ENCODE measurements at places on chromosomes 16 and 17.

GRCh38 chr17:80855948-80856862, 135.4 kb upstream of the CHMP6 start:
- DNase-seq, result no peak

GRCh38 chr16:26787924-26788323, 278.8 kb upstream of the C16orf82 start:
- no peak for DNase-seq

DNA sequence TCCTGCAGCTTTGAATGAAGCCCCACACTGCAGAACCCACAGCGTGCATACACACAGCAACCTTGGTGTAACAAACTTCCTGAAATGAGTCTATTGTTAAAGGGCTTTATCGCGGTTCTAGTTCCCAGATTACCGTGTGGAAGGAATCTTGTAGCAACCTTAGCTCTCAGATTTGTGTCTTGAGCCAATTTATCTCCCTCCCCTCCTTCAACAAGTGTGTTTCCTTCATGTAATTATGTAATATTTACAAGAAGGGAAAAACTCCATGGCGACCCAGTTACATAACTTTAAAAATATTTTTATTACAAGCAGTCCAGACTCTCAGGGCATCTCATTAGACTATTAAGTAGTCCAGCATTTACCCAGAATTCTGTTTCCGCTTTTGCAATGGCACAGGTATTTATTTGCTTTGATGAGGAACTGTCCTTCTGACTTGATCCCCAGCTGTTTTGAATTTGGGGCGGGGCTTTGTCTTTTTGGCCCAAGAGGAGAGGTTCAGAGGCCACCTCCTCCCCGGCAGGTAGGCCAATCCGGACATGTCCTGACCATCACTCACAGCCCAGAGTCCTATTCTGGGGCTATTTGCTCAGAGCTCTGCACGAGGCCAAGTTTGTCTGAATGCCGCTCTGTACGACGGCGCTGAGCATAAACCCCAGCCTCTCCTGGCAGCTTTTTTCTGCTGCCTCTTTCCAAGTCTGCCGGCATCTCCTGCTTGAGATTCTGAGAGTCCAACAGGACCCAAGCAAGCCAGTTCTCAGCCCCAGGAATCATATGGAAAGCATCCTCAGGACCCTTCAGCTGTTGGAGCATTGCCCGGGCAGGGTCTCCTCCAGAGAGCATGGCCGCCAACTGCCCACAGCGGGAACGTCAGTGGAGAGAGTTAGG, 35.6 kb downstream of the CLEC16A start:
- DNase-seq, result no peak

DNA sequence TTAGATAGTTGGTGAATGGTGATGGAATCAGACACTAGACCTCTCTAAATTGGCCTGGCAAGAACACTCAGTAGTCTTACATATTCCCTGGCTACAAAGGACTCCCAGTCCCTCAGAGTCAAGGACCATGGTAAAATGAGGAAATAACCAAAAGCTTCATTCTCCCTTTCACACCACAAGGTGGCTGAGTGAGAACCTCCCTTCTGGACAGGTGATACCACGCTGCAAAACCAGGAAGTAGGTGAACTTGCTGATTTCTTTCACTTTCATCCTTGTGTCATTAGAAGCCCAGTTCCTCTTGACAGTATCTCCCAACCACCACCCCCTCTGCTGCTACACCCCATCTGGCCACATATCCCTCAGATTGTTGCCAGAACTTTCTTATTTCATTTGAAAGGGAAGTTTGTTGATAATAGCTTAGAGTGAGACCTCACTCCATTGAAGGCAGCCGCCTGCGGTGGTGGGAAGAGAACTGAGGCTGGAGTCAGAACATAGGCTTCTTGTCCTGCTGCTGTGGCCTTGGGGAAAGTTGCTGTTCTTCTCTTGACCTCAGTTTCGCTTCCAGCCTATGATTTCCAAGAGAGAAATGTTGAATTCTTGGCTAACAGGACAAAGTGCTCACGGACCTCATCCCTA, 290.6 kb upstream of the CCL2 start:
- DNase-seq, result peak; percentile 26

- DNase-seq, result no peak
Observed at GRCh38 chr17:57393368-57393767, 137.0 kb downstream of the MSI2 start.

DNA sequence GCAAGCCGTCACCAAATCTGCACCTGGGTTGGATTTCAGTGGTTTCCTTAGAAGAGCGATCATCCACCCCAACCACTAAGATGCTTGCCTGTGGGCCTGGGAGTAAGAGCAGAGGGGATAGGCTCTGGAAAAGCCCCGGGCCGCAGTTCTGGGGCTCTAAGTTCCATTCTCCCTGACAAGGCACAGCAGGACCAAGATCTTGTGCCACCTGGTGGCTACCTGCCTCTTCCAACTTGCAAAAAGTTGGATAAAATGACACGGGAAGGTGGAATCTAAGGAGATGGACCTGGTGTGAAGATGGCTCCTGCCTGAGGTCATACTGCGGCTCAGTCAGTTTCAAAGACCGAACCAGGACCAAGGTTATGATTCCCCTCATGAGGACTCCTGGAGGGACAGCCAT, 42.3 kb downstream of the ABCC12 start:
- no peak for DNase-seq

- no peak for DNase-seq
Observed at GRCh38 chr17:9672691-9673090, 27.4 kb downstream of the USP43 start.

DNA sequence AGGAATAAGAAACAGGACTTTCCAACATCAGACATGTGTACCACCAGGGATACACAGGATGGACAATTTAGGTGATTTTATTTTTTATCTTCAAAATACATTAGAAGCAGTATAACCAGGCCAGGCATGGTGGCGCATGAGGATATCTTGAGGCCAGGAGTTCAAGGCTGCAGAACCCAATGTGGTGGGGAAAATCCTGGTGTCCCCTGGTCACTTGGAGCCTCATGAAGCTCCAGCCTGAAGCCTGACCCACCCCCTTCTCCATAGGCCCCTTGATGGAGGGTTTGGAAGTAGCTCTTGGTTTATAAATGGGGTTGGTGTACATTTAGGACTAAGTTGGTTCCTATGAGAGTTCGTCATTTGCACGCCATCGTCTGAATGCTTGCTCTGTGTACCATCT, 88.6 kb downstream of the MYH11 start:
- DNase-seq, result no peak

GRCh38 chr16:87979352-87979751, 28.1 kb downstream of the BANP start:
- DNase-seq, result no peak

- DNase-seq, result no peak
Observed at GRCh38 chr16:22624800-22625533, 114.3 kb downstream of the NPIPB5 start.

DNA sequence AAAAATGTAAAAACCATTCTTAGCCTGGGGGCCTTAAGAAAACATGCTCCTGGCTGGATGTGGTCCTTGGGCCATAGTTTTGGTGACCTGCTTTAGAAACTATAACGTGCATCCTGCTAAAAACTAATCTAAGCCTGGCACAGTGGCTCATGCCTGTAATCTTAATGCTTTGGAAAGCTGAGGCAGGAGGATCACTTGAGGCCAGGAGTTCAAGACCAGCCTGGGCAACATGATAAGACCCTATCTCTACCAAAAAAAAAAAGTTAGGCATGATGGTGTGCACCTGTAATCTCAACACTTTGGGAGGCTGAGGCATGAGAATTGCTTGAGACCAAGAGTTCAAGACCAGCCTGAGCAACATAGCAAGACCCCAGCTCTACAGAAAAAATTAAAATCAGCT, 183.8 kb upstream of the CHMP6 start:
- DNase-seq, result no peak

DNA sequence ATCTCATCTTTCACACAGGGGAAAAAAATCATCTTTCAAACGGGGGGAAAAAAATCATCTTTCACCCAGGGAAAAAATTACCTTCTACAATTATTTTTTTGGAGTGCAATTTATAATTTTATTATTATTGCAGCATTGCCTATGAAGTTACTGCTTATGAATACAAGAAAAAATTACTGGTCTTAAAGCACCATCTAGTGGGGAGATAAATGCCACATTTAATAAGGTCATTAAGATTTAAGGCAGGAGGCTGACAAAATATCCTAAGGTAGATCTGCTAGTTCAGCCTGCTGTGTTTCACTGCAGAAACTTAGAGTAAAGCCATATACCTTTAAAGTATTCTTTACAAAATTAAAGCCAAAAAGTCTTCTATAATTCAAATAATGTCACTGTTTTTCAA, 13.7 kb downstream of the SHCBP1 start:
- DNase-seq, result no peak

GRCh38 chr17:68290268-68290954, 516 bp downstream of the SLC16A6 start:
- DNase-seq, result no peak

DNA sequence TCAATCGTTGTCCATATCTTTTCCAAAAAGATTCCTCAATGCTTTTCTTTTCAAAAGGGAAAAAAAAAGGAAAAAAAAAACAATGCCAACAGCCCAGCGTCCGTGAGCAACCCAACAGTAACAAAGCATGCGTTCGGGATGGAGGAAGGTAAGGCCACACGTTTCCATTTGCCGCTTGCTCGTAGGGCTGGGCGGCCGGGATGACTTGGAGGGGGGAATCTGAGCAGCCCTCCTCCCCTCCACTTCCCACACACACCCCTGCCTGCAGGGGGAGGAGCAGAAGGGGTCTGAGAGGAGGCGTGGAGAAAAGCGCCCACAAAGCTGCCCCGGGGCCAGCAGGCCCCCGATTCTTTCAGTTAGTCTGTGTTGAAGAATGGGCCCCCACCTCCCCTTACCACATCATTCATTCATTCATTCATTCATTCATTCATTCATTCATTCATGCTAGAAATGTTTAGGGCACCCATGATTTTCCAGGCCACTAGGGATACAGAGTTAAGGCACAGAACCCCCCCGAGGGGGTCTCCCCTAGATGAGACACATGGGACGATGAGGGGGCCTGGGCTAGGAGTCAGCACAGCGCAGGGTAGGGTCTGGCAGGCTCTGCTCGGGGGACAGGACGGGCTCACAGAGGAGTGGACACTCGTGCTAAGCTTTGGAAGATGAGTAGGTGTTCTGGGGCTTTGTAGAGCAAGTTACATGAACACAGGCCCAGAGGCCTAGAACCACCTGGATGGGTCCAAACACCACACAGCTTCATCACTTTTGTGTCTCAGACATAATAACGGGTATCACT, 10.9 kb upstream of the TBX2 start:
- DNase-seq, result no peak

DNA sequence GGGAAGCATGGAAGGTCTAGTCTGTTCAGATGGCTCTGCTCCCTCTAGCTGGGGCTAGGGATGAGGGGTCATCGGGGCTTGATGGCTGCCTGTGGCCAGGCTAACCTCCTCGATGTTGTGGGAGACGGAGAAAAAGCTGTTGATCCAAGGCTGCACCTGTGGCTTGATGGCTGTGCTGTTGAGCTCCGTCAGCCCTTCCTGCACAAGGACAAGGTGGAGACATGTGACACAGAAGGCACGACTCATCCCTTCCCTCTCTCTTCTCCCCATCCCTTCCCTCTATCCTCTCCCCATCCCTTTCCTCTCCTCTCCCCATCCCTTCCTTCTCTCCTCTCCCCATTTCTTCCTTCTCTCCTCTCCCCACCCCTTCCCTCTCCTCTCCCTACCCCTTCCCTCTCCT, 28.2 kb downstream of the FCSK start:
- no peak for DNase-seq

- no peak for DNase-seq
Observed at GRCh38 chr17:68511254-68511670, 968 bp upstream of the PRKAR1A start.

DNA sequence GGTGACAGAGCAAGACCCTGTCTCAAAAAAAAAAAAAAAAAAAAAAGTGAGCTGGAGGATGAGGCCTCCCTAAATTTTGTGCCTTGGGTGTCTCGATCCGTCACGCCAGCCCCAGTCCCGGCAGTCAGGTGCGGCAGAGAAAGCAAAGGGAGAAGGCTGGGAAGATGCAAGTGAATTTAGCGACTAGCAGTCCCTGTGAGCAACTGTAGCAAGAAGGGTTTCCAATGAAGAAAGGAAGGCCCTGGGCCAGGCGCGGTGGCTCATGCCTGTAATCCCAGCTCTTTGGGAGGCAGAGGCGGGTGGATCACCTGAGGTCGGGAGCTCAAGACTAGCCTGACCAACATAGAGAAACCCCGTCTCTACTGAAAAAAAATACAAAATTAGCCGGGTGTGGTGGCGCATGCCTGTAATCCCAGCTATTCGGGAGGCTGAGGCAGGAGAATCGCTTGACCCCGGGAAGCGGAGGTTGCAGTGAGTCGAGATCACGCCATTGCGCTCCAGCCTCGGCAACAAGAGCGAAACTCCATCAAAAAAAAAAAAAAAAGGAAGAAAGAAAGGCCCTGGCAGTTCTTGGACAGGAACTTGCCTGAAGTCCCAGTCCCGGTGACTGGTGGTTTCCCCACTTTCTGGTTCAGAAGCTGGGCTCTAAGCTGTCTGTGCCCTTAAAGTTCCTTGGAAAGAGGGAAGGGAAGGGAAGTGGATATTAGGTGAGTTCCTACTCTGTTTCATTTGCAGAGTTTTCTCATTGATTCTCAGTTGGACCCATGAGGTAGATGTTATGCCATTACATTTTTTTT, 1.8 kb upstream of the QPRT start:
- DNase-seq, result no peak

- peak; percentile 62 for DNase-seq
Observed at GRCh38 chr17:30344283-30345088, 10.6 kb upstream of the TMIGD1 start.

- no peak for DNase-seq
Observed at GRCh38 chr17:15952048-15952532, 7.2 kb downstream of the ADORA2B start.

GRCh38 chr17:38617967-38618760, 12.4 kb upstream of the SRCIN1 start:
- DNase-seq, result no peak

DNA sequence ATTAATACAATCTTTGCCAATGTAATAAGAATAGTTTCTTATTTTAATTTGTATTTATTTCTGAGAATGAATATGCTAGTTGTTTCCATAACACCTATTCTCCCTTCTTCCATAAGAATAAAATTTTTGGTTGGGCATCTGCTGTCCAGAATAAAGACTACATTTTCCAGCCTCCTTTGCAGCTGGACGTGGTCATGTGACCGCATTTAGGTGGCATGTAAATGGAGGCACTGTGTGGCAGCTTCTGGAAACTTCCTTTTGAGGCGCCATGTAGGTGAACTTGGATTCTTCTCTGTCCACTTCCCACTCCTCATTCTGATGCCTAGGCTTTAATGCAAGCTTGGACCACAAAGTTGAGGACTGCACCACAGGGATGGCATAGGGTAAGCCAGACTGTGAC, 215.4 kb upstream of the AXIN2 start:
- no peak for DNase-seq

DNA sequence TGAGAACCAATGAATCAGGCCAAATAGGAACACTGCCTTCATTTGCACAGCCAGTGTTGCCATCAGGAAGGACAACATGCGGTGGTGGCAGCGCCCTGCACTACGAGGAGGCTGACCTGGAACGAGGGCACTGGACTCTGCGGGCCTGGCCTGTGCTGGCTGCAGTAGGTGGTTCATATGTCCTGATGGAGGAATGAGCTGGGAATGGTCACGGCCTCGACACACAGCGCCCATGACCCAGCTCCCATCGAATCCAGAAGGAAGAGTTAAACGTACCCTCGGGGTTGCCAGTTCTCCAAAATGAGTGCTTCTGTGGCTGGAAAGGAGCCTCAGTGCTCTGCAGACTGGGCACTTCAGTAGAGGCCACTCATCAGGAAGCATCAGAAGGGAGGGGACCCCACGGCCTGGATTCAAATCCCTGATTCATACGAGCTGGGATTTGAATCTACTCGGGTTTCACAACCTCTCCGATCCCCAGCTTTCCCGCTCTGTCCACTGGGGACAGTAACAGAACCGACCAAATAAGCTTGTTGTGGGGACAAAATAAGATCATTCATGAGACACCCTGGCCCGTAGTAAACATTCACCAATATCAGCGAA, 85.5 kb downstream of the ZDHHC7 start:
- no peak for DNase-seq
